ENCODE measurements at places on chromosomes 12 and 14.

- no peak for DNase-seq
These were observed 279.7 kb downstream of the ZFP36L1 start for GRCh38 chr14:68513137-68513536.

DNA sequence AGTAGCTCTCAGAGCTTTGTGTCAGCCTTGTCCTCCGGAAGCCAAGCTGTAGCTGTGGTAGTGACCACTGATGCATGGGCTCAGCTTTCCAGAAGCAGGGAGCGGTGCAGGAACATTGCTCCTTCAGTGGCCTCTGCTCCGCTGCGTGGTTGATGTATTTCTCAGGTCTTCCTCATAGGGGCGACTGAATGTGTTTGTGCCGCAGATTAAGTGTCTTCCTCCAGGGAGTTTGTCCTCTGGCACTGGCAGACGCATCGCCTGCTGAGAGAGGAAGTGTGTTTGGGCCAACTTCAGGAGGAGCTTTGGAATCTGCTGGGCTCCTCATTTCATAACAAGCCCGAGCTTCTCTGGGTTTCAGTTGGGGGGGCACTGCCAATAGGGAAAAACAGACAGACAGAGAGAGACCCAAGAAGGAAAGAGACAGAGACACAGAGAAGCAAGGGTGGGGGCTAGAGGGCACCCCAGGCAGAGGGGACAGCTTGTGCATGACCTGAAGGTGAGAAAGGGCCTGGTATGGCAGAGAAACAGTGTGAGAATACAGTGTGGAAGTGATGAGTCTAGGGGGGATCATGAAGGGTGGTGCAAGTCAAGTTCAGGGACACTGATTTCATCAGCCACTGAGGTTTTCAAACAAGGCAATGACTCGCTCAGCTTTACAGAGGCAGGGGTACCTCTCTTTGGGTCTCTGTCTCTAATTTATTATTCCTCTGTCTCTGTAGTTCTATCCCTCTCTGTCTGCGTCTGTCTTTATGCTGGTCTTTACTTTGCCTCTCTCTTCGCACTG lies 69.4 kb upstream of the PRIMA1 start:
- DNase-seq = no peak

DNA sequence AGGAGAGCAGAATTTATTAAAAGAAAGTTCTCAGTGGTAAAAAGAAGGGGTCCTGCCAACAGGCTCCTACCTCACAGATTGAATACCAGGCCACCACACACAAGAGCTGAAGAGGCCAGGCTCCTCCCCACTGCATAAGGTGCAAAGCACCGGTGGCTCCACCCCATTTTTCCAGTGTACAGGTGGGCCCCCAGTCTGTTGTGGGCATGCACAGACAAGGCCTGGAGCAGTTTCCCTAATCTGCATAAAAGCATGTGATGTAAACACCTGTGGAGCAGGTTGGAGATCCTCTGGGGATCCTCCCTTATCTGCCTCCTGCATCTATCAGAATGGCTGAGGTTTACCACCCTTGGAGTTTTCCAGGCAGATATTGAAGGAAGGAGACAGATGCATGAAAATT lies 45.7 kb upstream of the PDZRN4 start:
- no peak for DNase-seq

DNA sequence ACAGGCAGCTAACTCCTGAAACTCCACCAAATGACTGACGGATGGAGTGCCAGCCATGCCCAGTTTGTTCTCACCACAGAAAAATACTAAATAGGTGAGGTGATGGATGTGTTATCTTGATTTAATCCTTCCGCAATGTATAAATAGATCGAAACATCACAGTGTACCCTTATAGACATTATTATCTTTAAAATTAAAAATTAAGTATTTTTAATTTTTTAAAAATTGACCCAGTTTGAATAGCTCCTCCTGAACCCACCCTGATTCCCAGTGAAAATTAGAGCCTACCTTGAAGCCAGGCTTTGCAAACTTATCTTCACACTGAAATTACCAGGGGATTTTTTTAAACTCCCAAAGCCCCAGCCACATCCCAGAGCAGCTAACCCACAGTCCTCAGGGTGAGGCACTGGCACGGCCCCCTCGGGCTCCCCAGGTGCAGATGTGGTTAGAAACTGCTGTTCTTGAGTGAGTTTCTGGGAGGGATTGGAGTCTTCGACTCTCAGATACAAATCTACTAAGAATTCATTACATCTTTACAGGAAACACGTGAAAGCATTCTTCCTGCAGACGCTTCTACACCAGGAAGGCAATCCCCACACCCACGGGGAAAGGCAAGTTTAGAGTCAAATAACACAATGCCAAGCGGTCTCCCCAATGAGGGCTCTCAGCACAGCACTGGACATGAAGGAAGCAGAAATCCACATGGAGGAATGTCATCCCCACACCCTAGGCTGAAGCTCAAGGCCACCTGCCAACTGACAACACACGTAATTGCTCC lies 126.4 kb downstream of the RIMBP2 start:
- no peak for DNase-seq

- no peak for DNase-seq
These were observed 24.9 kb downstream of the LGALS3 start for GRCh38 chr14:55153951-55154350.

DNA sequence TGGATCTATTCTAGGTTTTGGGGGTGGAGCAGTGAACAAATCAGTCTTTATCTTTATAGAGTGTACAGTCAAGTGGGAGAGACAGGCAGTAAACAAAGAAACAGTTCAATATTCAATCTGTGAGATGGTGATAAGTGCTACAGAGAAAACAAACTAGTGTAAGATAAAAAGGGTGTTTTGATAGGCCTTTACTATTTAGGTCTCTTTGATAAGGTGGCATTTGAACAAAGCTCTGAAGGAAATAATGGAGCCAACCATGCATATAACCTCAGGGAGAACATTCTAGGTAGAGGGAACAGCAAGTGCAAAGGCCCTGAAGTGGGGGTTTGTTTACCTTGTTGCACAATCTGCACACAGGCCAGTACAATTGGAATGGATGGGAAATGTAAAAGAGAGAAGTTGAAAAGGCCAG lies 47.3 kb downstream of the PTPN11 start:
- peak; percentile 67 for DNase-seq

- no peak for DNase-seq
These were observed 1.8 kb upstream of the KLHL42 start for GRCh38 chr12:27778206-27778605.
